ENCODE measurements at places on chromosomes 5 and 9.

DNA sequence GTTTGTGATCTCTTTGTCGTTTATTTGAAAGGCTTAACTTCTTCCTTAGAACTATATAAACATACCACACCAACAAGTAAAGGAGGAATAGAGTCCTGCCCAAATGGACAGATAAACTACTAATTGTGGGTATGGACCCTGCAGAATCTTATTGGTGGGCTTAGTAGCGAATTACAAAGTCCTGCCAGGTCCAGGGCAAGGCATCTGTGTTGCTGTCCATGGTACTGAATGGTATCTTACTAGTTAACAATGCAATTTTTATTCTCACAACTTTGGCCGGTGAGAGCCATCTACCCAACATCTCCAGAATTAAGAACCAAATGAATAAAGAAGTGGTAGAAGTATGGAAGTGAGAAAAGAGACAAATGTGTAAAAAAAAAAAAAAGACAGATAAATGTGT, 1782.4 kb upstream of the WWC1 start:
- DNase-seq: no peak

GRCh38 chr5:23606927-23607326, 99.5 kb downstream of the PRDM9 start:
- no peak for DNase-seq

DNA sequence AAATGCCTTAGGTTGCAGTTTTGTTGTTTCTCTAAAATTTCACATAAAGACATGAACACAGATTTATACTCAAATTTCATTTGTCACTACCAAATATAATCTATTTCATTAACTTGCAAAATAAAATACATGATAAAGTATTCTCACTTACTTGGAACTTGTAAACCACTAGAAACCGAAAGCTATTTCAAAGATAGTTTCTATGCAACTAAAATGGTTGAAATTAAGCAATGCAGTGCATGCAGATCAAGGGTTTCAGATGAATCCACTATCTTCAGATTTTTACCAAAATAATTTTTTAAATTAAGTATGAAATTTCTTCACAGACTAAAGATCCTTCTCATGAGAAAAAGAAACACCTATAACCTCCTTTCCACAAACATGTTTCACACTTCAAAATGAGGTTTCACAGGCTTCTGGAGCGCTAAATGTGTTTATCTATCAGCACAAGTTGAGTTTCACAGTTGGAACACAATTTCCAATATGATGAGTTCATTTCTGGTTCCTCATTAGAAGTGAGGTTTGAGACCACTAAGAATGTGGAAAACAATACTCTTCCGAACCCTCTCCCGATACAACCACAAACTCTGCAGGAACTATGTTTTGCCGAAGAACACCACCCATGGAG, 63.9 kb downstream of the EPB41L4A start:
- DNase-seq: no peak

DNA sequence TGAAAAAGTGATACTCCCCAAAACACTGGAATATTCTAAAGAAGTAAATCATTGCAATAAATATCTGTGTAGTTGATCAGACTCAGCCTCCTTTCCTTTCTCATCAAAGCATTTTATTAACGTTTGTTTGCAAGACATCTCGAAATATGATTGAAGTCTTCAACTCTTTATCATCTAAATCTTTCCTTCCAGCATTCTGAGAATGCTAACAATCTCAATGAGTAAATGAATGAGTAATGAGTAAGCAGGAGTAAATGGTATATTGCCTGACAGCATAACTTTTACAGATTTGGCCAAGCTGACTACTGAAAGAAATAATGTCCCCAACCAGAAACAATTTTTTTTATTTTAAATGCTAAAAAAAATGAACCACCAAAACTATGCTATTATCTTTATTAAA, 157.1 kb downstream of the SLCO4C1 start:
- no peak for DNase-seq

DNA sequence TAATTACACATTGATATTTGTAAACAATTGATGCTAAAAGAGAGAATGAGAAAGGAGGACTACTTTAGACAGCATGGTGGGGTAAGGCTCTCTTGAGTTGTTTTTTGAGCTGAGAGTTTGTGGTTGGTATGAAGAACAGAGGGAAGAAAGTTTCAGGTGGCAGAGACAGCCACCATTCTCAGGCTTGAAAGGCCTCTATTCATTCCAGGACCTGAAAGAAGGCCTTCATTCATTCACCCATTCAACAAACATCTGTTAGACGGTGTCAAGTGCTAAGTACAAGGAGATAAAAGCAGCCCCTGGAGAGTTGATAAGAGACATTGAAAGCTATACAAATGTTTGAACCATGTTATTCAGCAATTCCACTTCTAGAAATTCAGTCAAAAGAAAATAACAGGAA, 21.7 kb upstream of the ADAM19 start:
- no peak for DNase-seq

- DNase-seq: peak; percentile 31
These were observed 78.6 kb upstream of the KLF9 start for GRCh38 chr9:70493029-70493428.

- DNase-seq: no peak
These were observed 101.7 kb downstream of the BNC2 start for GRCh38 chr9:16768816-16769215.

DNA sequence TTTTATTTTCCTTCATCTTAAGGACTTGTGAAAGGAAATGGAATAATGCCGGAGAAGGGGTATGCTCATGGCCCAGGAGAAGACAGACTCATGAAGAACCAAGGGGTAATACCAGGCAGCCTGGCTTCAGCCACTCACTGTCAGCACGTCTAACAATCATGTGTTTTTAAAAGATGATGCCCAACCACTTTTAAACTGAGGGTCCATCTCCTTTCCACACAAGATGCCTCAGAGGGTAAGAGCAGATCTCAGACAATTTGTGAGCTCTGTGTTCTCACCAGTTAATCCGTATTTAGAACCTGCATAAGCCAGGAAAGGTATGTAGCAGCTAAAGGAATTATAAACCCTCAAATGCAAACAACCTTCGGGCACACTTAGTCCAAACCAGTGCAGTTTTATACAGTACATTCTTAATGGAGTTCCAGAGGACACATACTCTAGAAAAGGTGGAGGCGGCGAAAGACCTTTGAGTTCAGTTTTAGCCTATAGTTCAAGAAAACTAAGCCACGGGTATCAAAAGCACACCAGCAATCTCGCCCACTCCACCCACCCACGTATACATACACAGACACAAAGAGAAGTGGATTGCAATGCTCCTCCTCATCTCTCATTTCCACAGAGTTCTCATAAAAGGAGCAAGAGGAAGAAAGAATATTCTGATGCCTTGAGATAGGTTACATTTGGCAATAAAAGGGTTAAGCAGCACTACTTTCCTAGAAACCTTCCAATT, 2.6 kb downstream of the DIAPH1 start:
- no peak for DNase-seq

- no peak for DNase-seq
These were observed 823 bp upstream of the PRDM6 start for GRCh38 chr5:123088031-123088805.
